ENCODE measurements at places on chromosomes 11 and 22. TPM values are rescaled to one million over a fixed set of nuclear protein-coding genes. Genes with fewer than 3 reads are reported as not detected.
A peak's percentile ranks its signal among the peaks of the same experiment; 100 is the strongest.

DNA sequence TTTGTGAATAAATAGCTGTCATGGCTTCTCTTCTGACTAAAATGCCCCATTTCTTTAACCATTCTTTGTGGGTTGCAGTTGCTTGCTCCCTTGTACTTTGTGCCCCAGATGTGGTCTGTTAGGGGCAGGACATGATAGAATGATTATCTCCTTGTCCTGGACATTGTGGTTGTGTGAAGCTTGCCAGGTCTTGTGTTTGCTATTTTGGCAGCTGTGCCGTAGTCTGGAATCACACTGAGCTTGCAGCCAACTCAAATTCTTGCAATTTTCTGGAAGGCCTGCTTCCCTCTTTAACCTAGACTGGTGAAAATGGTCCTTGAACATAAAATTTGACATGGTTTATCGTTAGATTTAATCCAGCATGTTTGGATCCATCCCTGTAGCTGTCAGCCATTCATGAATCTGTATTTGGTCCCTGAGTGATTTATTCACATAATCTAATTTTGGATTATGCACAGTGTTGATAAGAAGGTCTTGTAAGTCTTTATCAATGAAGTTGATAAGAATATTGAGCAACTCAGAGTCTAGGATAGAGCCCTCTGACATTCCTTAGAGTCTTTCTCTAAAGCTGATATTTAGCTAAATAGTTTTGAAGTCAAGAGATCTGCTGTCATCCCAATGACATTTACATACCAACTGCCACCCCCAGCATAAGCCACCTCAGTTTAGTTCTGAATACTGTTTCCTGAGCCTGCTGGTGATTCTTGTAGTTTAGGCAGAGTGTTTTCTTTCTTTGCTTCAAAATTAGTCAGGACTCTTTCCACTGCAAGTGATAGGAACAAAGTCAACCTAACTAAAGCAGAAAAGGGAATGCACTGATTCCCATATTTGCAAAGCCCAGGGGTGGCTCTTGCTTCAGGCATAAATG is 9.8 kb downstream of the SPON1 start:
- peak; percentile 39 for DNase-seq

- peak; percentile 31 for DNase-seq
Observed at GRCh38 chr11:73787051-73787642, 527 bp upstream of the MRPL48 start.

DNA sequence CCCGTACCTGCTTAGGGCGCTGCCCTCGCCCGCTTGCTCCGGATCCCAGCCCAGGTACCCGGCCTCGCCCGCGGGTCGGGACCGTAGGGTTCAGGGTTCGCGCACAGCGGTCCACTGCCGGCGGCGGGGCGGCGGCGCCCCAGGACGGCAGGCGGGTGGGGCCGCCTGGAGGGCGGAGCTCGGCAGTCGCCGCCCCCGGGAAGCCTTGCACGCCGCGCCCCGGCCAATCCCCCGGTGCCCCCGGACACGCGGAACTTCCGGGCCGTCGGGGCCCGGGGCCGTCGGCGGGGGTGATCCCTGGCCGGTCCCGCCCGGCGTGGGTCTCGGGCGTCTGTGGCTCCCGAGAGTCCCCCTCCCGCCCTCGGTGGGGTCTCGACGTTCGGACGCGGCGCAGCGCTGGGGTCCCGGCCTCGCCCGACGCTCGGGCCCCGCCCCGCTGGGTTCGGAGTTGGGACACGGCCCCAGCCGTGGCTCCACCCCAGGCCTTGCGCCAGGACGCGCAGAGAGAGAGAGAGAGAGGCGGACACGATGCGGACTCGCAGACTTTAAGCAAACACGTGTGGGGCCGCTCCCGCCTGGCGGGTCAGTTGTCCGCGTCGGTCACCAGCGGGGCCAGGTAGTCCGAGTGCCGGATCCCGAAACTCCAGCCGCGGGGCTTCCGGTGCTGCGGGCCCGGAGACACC is at the start of gene TYMP:
TYMP (minus strand) TSS at position 116 of the 683 bp plus-strand sequence. CDS start 303 bp downstream, outside the sequence.
- peak; percentile 82 for DNase-seq

DNA sequence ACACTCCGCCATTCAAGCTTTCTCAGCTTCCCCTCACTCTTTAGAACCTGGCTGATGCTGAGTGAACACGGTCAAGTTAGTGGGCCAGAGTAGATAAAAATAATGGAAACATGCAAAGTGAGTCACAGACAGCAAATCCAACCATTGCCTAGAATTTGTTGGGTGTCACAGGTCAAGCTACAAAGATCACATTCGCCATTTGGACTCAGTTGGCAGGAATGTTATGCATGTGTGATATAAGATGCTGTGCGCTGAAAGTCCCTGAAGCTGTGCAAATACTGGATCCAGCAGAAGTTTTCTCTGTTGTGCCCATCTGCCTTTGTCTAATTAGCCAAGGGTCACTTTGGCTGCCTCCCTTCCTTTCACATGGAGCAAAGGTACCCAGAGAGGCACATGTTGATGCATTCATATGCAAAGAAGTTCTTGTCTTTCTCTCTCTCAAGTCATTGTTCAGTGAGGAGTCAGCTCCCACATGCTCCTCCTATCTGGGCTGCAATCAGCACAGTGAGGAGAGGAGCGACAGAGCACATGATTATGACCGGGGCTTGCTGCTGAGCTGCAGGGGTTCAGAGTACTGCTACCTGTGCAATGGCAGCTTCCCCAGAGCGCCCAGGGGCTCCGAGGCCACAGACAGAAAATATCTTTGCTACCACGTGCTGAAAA is 39.7 kb downstream of the FLI1 start:
- peak; percentile 61 for DNase-seq

- DNase-seq: no peak
Observed at GRCh38 chr11:61125310-61125684, 23.0 kb downstream of the CD5 start.

CEP126 gene
- 2.0 TPM for total RNA-seq
